ENCODE measurements at places on chromosomes 6 and 20. TPM values are rescaled to one million over a fixed set of nuclear protein-coding genes. Genes with fewer than 3 reads are reported as not detected.

The GABRR2 gene
- total RNA-seq: 0.13 TPM

The SLC17A5 gene
- 22.6 TPM for total RNA-seq

The TTK gene
- total RNA-seq: 4.8 TPM

The PGC gene
- total RNA-seq: not detected

DNA sequence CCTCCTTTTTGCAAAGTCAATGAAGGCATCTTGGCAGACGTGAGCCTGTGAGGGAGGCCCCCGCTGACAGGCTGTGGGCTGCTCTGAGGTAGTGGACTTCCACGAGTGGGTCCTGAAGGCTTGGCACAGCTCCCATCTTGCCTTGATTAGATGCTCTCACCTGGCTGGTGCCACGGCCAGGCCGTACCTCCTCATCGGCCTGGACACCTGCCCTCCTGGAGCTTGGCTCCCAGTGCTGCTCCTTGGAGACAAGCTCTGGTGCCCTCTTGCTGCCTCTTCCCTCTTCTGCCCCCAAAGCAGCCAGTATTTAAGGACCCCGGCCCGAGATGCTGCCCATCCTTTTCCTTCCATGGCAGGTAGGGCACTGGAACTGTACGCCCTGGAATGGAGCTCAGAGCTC lies 93.5 kb downstream of the ERMARD start:
- DNase-seq: no peak

DNA sequence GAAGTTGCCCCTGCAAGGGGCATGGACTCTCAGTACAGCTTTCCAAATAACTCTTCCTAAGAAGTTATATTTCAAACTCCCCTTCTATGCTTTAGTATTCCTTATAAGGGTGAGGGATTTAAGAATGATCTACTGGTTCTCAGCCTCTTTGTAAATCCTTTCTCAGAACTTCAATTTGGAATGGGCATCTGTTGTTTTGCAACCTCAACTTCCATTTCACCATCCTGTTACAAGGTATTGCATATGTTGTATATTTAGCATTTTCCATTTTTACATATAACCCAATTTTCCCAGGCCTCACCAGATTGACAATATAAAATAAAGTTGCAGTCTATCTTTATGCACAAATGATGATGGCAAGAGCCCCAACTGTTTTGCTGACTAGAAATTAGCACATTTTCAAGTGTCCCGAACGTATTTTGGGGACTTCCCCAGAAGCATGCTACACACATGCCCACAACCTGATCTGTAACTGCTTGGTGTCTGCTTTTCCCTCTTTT lies 154.9 kb upstream of the CARMIL1 start:
- DNase-seq: no peak

Data from dermis microvascular lymphatic vessel endothelial cell (primary cell).